ENCODE measurements at places on chromosomes 16 and 17.

GRCh38 chr16:73483076-73483791 lies 435.3 kb upstream of the ZFHX3 start:
- no peak for DNase-seq

GRCh38 chr16:14309001-14309886 lies 238.1 kb downstream of the MRTFB start:
- DNase-seq, result no peak

DNA sequence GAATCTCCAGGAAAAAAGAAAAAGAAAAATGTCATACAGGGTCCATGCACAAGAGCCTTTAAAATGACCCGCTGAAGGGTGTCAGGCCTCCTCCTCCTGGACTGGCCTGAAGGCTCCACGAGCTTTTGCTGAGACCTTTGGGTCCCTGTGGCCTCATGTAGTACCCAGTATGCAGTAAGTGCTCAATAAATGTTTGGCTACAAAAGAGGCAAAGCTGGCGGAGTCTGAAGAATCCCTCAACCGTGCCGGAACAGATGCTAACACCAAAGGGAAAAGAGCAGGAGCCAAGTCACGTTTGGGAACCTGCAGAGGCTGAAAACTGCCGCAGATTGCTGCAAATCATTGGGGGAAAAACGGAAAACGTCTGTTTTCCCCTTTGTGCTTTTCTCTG lies 845 bp downstream of the STH start:
- DNase-seq, result no peak

- no peak for DNase-seq
Observed at GRCh38 chr16:68732042-68732680, 4.9 kb upstream of the CDH1 start.

DNA sequence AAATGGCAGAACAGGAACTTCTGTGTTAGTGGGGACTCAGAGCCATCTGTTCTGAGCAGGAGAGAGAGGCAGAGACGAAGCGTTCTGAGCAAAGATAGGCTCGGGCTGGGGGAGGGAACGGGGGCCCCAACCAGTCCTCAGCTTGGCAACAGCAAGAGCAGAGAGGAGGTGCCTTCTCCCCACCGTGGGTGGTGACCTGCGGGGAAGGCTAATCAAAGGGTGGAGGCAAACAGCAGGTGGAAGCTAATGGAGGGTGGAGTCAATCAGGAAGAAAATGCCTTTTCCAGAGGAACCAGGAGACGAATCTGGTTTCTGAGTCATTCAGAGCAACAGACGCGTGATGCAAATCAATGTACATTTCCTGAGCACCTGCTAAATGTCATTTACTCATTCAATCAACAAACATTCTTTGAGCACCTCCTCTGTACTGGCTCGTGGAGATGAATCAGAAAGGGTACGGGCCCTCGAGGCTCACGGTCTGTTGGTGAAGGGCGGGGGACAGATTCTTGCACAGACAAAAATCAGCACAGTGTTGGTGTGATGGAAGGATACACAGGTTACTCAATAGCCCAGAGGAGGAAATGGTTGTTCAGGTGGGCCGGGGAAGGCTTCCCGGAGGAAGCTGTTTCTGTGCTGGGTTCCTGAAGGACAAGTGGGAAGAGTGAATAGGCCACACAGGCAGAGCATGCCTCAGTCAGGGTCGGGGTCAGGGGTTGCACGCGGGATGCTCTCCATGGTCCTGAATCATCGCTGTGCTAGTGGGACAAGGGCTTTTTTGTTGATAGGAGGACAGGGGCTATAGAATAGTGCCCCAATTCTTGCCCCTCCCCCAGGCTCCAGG lies 5.7 kb upstream of the SPNS2 start:
- no peak for DNase-seq

DNA sequence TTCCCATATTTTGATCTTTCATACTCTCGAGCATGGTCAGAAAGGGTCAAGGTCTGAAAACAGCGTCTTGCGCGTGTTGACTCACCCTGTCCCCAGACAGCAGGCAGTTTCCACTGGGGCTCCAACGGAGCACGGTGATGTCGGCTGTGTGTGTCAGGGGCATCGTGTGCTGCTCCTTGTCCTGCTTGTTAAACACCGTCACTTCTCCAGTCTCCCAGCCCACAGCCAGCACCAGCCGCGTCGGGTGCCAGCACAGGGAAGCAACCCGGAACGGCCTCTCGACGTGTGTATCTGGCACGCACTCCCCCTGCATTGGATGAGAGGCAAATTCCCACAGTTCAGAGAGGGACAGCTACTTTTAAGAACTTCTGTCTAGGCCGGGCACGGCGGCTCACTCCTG lies 9.6 kb downstream of the IFT140 start:
- DNase-seq, result no peak

DNA sequence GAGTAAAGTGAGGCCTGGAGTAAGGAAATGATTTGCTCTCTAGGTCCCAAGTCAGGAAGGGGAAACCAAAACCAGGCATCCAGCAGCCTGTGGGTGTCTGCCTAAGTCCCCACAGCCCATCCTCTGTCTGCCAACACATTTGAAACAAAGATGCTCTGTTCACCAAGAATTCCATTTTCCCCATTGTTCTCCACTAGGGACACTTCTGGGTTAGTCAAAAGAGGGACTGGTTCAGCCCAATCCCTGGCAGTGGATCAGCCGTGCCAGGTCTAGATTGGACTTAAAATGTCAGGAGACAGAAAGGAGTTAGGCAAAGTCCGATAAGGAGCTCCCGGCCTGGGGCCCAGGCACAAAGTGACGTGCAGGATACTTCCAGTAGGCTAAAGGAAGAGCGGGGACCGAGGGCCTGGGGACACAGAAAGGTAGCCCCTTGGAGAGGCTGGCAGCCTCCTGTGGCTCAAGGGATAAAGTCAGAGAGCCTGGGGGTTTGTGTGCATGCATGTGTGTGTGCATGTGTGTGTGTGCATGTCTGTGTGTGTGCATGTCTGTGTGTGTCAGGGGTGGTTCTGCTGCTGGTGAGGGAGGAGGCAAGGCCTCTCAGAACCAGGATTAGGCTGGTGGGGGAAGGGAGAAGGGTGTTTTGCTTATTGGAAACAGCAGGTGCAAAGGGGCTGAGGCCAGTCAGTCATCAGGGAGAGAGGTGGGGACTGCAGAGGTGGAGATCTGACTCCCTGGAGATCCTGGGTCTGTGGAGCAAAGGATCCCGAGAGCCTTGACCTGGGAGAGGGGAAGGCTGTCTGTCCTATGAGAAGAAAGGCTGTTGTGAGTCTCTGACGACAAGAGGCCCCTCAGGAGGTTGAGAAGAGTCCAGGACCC lies 41.7 kb upstream of the IL34 start:
- no peak for DNase-seq

DNA sequence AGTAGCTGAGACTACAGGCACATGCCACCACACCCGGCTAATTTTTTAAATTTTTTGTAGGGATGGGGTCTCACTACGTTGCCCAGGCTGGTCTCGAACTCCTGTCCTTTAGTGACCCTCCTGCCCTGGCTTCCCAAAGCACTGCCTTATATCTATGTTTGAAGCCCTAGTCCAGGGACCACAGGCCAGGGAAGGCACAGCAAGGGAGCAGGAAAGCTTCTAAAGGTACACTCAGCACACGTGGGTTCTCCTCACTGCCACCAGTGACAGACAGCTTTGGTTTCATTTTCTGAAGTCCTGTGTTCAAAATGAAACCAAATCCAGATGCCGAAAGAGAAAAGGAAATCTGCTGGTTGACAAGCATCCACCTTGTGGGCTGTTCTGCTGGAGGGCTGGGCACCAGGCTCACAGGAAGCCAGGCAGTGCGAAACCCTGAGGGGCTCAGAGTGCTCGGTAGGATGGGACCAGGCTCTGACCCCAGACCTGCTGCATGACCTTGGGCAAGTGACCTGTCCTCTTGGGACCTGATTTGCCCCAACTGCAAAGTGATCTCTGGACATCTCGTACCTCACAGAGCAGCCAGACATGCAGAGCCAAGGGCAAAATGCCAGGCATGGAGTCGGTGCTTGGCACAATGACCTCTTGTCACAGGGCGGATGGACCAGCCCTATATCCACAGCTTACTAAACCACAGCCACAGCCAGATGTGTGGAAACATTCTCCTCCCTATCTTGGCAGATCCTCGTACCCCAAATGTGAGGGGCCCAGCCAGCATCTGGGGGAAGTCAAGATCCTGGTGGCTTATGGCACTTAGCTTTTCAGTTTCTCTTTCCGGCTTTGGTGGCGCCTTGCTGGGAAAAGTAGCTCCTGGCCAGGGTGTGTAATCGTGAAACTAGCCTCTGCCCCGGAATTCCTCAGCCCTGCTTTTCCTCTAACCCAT lies 2.8 kb upstream of the SOCS1 start:
- DNase-seq, result no peak

- DNase-seq, result no peak
Observed at GRCh38 chr16:85816159-85816558, 16.7 kb downstream of the COX4I1 start.

GRCh38 chr17:17134957-17135333 lies 71.2 kb downstream of the PLD6 start:
- DNase-seq, result no peak

- DNase-seq, result no peak
Observed at GRCh38 chr17:77916264-77916663, 42.2 kb upstream of the TNRC6C start.
